Activated naive CD8-positive, alpha-beta T cell treated with anti-CD3 and anti-CD28 coated beads, Interleukin-2, amount 50 U/mL, for 24 hours (primary cell): ENCODE measurements at places on chromosomes 16 and 17.

GRCh38 chr16:10641953-10642949 lies 52.5 kb downstream of the TEKT5 start:
- H3K4me1 ChIP-seq = no peaks in the 10 kb centered on the region
- DNase-seq = no peak

DNA sequence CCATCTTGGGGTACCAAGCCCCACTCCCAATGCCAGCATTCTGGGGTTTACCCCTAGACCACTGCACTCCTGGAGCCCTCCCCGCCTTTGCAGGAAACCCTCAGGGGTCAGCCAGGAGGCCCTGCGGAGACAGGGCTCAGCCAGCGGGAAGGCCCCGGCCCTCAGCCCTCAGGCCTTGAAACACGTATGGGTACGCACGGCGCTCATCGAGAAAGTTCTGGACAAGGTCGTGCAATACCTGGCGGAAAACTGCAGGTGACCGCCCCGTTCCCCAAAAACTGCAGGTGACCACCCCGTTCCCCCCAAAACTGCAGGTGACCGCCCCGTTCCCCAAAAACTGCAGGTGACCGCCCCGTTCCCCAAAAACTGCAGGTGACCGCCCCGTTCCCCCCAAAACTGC lies 24.7 kb downstream of the SGSM2 start:
- H3K4me3 ChIP-seq = no peak overlapping the region
- DNase-seq = no peak
- H3K4me1 ChIP-seq = no peaks in the 10 kb centered on the region
- H3K27ac ChIP-seq = no peak overlapping the region

- H3K4me1 ChIP-seq = peaks cover 64% of the 10 kb centered on the region
- peaks cover 29% of the 10 kb centered on the region for H3K36me3 ChIP-seq
- peak overlapping the region; percentile 44 for H3K4me3 ChIP-seq
- H3K27me3 ChIP-seq = no peaks in the 10 kb centered on the region
Measured at GRCh38 chr17:78124081-78124835, 4.3 kb downstream of the TMC6 start.

- no peak for DNase-seq
- peaks cover 61% of the 10 kb centered on the region for H3K36me3 ChIP-seq
- peaks cover 16% of the 10 kb centered on the region for H3K4me1 ChIP-seq
Measured at GRCh38 chr17:27609611-27610303, 21.2 kb upstream of the LGALS9 start.

DNA sequence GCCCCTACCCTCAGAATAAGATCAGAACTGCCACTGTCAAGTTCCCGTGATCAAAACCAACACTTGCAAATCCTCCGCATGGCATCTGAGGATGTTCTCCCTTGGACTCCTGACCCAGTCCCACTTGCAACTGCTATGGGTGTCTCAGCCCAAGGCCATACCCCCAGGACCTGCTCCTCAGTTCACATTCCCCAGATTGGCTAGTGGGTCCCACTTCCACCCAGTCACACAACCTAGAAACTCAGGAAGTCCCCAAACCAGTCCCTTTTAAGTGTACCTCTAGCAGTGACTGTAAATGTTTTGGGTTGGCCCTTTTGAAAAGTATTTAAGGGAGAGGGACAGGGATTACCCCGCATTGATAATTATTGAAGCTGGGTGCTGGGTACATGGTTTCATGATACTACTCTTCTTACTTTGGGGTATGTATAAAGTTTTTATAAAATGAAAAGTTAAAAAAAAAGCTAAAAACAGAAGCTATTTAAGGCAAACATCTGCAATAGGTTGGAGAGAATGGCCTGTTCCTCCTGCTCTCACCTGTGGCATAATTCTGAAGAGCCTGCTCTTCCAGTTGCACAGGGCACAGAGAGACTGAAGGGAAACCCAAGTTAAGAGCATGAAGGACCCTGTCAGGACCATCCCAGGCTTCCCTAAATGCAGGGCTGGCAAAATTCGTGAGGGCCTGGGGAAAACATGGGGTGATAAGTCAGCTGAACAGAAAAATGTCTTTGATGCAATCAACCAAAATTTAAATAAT lies 42.5 kb downstream of the ERN1 start:
- H3K36me3 ChIP-seq = peaks cover 5% of the 10 kb centered on the region
- DNase-seq = no peak
- no peaks in the 10 kb centered on the region for H3K27me3 ChIP-seq
- H3K27ac ChIP-seq = peak overlapping the region; percentile 68
- no peak overlapping the region for H3K4me3 ChIP-seq

- H3K27ac ChIP-seq = no peak overlapping the region
- H3K27me3 ChIP-seq = no peaks in the 10 kb centered on the region
- no peak for DNase-seq
- no peak overlapping the region for H3K4me3 ChIP-seq
Measured at GRCh38 chr17:40453881-40454612, 10.8 kb downstream of the IGFBP4 start.

DNA sequence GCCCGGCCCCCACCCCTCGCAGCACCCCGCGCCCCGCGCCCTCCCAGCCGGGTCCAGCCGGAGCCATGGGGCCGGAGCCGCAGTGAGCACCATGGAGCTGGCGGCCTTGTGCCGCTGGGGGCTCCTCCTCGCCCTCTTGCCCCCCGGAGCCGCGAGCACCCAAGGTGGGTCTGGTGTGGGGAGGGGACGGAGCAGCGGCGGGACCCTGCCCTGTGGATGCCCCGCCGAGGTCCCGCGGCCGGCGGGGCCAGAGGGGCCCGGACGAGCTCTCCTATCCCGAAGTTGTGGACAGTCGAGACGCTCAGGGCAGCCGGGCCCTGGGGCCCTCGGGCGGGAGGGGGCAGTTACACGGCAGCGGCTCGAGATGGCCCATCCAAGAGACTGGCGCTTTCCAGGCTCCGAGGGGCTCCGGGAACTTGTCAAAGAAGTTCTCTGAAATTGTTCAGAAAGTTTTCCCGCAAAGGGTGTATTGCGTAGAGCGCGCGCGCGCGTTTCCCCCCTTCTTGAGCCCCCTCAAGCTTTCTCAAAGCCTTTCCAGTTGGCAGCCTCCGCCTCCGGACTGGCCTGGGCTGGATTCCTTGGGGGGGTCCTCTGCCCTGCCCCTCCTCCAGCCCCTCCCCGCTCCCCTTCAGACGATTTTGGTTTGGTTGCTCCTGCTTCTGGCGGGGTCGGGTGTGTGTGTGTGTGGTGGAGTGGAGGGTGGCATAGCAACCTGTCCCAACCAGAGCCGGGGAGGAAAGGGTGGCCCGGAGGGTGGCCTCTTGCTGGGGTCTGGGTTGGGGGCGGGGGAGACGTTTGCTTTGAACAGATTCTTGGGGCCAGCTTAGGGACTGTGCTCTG lies 504 bp downstream of the ERBB2 start:
- no peak overlapping the region for H3K4me3 ChIP-seq
- no peaks in the 10 kb centered on the region for H3K36me3 ChIP-seq
- H3K27ac ChIP-seq = no peak overlapping the region
- H3K27me3 ChIP-seq = peaks cover 37% of the 10 kb centered on the region
- no peak for DNase-seq

- no peaks in the 10 kb centered on the region for H3K36me3 ChIP-seq
- no peak overlapping the region for H3K27ac ChIP-seq
- H3K4me3 ChIP-seq = no peak overlapping the region
- peaks cover 13% of the 10 kb centered on the region for H3K27me3 ChIP-seq
Measured at GRCh38 chr17:41547378-41547841, 19.3 kb upstream of the KRT19 start.

GRCh38 chr17:46883871-46884520 lies 32.6 kb downstream of the WNT9B start:
- H3K27ac ChIP-seq = no peak overlapping the region
- no peaks in the 10 kb centered on the region for H3K4me1 ChIP-seq
- no peak for DNase-seq
- H3K27me3 ChIP-seq = peaks cover 2% of the 10 kb centered on the region

- H3K4me1 ChIP-seq = peaks cover 37% of the 10 kb centered on the region
- H3K27ac ChIP-seq = peak overlapping the region; percentile 82
- H3K36me3 ChIP-seq = peaks cover 1% of the 10 kb centered on the region
Measured at GRCh38 chr17:17681744-17682292, 560 bp downstream of the RAI1 start.

DNA sequence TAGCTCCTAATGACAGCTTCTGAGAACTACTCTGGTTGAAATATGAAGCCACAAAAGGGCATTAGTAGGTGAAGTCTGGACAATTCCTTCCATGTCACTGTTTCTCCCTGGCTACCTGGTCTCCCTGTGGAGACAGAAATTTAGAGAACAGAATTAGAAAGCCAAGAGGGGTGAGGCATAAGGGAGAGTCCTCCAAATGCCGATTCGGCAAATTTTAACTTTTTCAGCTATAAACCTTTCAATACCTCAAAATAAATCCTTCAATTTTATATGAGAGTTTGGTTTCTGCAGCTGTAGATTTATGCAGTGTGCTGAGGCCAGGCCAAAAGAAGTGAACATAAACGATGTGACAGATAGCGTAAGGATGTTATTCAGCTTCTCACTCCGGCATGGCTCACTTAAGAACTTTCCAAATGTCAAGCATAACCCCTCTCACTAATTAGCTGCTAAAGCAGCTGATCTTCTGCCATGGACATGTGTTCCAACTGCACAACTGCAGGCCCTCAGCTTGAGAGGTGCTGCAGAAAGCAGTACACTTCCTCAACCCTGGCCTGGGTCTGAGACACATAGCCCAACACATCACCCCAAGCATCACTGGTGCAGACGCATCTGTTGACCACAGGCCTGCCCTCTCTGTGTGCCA lies 247.9 kb upstream of the SOX9 start:
- H3K4me1 ChIP-seq = no peaks in the 10 kb centered on the region
- H3K27ac ChIP-seq = no peak overlapping the region
- no peak for DNase-seq
- no peaks in the 10 kb centered on the region for H3K36me3 ChIP-seq

GRCh38 chr16:3377917-3378316 lies 22.2 kb downstream of the OR2C1 start:
- H3K4me1 ChIP-seq = no peaks in the 10 kb centered on the region
- DNase-seq = no peak
- H3K36me3 ChIP-seq = peaks cover 66% of the 10 kb centered on the region
- H3K27me3 ChIP-seq = no peaks in the 10 kb centered on the region

DNA sequence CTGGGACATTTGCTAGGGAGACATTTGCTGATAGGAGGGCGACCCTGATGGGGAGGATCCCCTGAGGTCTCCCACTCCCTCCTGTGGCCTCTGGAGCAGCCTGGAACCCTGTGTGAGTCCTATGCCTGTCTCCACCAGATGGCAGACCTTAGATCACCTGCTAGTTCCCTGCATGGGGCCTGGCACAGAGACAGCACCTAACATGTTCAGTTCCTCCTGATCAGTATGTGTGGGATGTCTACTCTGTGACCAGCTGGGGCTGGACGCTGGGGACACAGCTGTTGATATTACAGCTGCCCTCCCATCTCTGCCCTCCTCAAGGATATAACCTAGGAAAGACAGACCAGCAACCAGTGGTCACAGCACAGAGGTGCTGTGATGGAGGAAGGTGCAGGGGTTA lies 1.1 kb upstream of the ADCY7 start:
- H3K4me1 ChIP-seq = peaks cover 80% of the 10 kb centered on the region
- H3K36me3 ChIP-seq = peaks cover 2% of the 10 kb centered on the region
- no peak for DNase-seq
- H3K27ac ChIP-seq = peak overlapping the region; percentile 63
- H3K27me3 ChIP-seq = peaks cover 2% of the 10 kb centered on the region

DNA sequence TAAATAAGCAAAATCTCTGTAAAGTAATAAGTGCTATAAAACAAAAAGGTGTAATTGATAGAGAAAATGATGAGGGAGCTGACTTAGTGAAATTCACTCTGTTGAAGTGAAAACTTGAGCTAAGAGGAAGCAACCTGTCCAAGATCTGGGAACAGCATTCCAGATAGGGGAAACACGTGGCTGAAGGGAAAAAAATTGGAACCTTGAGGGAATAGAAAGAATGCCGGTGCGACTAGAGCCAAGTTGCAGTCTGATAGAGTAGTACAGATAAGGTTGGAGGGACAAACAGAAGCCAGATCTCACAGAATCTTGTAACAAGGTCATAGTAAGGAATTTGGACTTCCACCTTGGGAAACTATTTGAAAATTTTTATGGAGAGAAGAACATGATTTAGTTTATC lies 623 bp upstream of the DDX52 start:
- no peak for DNase-seq
- H3K4me1 ChIP-seq = peaks cover 38% of the 10 kb centered on the region
- H3K4me3 ChIP-seq = peak overlapping the region; percentile 90
- no peak overlapping the region for H3K27ac ChIP-seq

- peaks cover 30% of the 10 kb centered on the region for H3K36me3 ChIP-seq
- H3K27me3 ChIP-seq = no peaks in the 10 kb centered on the region
- peaks cover 51% of the 10 kb centered on the region for H3K4me1 ChIP-seq
- H3K27ac ChIP-seq = peak overlapping the region; percentile 86
- H3K4me3 ChIP-seq = peak overlapping the region; percentile 38
- DNase-seq = no peak
Measured at GRCh38 chr16:69581297-69581696, 15.5 kb downstream of the NFAT5 start.

GRCh38 chr17:78241277-78242023 lies 10.0 kb downstream of the TMEM235 start:
- H3K27me3 ChIP-seq = peaks cover 2% of the 10 kb centered on the region
- no peaks in the 10 kb centered on the region for H3K36me3 ChIP-seq
- H3K27ac ChIP-seq = no peak overlapping the region
- H3K4me1 ChIP-seq = peaks cover 3% of the 10 kb centered on the region
- no peak overlapping the region for H3K4me3 ChIP-seq

DNA sequence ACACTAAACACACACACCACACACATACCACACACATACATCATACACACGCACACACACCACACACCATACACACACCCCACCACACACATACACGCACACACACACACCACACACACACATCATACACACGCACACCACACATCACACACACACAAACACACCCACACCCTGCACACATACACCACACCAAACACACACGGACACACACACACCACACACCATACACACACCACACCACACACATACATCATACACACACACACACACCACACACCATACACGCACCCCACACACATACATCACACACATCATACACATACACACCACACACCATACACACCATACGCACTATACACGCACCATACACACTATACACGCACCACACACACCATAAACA lies 3.7 kb upstream of the SOX8 start:
- no peaks in the 10 kb centered on the region for H3K36me3 ChIP-seq
- H3K4me3 ChIP-seq = no peak overlapping the region
- peaks cover 10% of the 10 kb centered on the region for H3K27me3 ChIP-seq
- H3K4me1 ChIP-seq = peaks cover 3% of the 10 kb centered on the region
